ENCODE measurements at places on chromosomes 13 and 19.

- DNase-seq = no peak
These were observed 13.3 kb downstream of the DYRK1B start for GRCh38 chr19:39820696-39821095.

DNA sequence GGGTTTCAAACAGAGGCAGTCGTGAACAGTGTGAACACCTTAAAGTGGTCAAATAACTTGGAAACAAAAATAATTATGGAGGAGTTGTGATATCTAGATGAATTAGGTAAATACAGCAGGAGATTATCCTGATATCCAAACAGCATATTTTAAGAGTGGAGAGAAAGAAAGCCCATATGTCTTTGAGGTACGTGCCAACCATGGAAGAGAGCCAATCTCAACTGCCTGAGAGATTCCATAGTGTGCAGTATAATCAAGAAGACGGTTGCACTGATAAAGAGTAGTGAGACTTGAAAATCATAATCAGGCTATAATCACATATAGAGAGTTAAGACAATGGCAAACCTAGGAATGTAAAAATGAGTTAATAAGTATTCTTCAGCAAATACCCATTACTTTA lies 472.8 kb upstream of the SLITRK5 start:
- DNase-seq = no peak

DNA sequence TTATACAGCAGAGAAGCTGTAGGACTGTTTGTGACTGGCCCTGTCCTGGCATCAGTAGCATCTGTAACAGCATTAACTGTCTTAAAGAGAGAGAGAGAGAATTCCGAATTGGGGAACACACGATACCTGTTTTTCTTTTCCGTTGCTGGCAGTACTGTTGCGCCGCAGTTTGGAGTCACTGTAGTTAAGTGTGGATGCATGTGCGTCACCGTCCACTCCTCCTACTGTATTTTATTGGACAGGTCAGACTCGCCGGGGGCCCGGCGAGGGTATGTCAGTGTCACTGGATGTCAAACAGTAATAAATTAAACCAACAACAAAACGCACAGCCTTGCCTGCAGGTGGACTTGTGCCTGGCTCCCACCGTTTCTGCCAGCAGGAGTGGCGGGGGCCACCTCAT lies 27.3 kb upstream of the LDLR start:
- no peak for DNase-seq

GRCh38 chr13:67045357-67045756 lies 184.8 kb downstream of the PCDH9 start:
- no peak for DNase-seq

DNA sequence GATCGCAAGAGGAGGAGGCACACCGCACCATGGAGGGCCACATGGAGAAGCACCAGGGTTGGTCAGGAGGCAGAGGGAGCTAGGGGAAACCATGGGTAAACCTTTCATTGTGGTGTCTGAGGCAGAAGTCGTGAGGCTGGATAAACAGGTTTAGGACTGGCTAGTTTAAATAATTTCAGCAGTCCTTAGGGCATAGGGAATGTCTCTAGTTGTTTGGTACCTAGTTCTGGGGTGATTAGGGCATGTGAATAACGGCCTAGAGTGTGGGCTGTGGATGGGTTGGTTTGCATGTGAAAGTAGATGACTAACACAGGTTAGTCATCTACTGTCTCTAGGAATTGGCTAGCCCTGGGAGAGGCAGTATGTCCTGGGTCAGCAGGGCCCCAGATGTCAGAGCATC lies 102.3 kb downstream of the STOML3 start:
- no peak for DNase-seq

DNA sequence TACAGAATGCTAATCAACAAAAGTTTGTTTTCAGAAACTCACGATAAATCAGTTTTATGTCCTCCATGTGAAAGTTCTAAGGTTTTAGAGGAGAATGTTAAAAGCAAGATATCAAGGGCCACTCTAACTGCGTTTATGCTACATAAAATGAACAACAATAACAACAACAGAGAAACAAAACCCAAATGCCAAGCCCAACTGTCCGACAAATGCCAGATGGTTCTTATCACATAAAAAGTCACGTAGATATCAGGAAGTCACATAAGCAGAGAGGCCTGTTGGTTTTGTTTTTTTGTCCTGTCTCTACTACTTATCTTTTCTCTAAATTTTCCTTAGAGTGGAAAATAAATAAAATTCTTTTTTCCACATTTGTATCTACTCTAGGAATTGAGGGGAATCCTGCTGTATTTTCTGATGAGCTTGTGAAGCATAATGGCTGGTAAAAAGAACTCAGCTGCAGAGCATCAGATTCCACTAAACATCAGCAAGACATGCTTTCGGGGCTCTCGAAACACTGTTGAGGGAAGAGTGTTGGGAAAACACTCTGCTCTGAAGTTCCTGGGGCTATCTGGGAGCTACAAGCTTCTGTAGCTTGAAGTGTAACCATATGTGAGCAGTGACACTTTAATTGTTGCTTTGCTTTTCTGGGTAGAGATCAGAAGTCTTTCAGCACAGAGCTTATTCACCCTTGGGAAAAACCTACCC lies 110.1 kb downstream of the SLAIN1 start:
- no peak for DNase-seq

DNA sequence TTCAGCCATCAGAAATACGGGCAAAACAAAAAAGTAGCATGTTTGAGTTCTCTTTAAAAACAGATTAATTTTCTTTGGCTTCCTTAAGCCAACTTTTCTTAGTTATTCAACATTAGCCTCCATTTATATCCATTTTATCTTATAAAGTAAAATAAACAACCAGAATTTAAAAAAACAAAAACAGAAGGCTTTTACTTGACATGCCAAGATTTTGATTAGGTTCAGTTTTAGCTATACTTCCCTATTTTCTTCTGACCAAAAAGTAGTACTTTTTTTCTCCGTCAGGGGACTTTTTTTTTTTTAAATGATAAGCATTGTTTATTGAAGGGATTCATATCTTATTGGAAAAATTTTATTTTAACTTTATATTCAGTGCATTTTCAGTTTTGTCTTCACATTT lies 18.1 kb downstream of the RNASEH2B start:
- DNase-seq = no peak

- DNase-seq = no peak
These were observed 351.2 kb upstream of the ARGLU1 start for GRCh38 chr13:106919133-106919532.

GRCh38 chr19:51691074-51691583 lies 2.0 kb upstream of the SPACA6 start:
- no peak for DNase-seq

DNA sequence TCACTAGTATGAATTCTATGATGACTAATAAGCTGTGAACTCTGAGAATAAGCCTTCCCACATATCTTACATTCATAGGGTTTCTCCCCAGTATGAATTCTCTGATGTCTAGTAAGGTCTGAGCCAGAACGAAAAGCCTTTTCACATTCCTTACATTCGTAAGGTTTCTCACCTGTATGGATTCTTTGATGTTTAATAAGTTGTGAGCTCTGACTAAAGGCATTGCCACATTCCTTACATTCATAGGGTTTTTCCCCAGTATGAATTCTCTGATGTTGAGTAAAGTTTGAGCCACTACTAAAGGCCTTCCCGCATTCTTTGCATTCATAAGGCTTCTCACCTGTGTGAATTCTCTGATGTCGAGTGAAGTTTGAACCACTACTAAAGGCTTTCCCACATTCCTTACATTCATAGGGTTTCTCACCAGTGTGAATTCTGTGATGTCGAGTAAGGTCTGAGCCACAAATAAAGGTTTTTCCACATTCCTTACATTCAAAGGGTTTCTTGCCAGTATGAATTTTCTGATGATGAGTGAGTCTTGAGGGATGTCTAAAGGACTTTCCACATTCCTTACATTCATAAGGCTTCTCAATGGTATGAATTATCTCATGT lies 30.7 kb upstream of the ZFP82 start:
- DNase-seq = no peak

DNA sequence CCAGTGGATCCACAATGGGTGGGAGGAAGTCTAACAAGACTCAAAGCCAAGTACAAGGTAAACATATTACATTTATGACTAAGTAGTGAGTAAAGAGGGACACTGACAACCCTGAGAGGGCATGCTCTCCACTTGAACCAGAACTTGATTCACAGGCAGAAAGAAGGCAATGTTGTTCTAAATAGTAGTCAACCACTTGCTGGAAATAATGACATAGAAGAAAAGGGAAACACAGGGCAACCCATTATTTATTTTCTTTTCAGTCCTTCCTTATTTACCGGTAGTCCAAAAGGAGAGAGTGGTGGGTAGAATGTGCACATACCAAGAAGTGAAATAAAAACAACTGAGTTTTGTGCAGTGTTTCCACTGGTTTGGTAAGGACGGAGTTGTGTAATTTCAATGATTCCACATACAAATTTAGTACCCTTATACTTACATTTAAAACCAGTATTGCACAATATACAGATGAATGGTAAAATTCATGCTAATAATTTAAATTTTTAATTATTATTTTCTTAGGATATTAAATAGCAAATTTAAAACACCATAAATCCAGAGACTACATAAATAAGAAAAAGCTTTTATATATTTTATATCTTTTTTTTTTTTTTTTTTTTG lies 65.9 kb downstream of the ENOX1 start:
- DNase-seq = no peak

DNA sequence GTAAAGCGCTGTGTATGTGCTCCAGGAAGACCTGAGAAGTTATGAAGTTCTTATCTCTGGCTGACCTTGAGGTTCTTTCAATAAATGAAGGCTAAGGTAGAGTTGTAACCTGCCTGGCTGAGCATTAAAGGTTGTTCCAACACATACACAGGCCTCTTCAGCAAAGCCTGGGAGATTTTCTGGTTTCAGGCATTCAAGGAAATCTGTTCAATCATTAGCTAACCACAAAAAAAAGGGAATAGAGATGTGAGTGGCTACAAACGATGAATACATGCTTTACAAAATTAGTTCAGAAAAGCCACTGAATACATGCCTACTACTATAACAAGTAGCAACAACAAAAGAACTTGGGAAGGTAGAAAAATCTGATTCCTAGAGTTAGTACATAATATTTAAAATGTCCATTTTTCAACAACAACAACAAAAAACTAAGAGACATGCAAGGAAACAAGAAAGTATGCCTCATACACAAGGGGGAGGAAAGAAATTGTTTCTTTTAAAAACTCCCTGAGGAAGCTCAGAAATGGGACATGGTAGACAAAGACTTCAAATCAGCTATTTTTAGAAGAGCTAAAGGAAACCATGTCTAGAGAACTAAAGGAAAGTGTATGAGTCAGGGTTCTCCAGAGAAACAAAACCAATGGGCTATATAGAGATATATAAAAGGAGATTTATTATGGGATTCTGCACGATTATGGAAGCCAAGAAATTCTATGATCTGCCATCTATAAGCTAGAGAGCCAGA lies 191.5 kb upstream of the IPO5 start:
- no peak for DNase-seq

- no peak for DNase-seq
These were observed 141.3 kb downstream of the ZAR1L start for GRCh38 chr13:32173881-32174280.

DNA sequence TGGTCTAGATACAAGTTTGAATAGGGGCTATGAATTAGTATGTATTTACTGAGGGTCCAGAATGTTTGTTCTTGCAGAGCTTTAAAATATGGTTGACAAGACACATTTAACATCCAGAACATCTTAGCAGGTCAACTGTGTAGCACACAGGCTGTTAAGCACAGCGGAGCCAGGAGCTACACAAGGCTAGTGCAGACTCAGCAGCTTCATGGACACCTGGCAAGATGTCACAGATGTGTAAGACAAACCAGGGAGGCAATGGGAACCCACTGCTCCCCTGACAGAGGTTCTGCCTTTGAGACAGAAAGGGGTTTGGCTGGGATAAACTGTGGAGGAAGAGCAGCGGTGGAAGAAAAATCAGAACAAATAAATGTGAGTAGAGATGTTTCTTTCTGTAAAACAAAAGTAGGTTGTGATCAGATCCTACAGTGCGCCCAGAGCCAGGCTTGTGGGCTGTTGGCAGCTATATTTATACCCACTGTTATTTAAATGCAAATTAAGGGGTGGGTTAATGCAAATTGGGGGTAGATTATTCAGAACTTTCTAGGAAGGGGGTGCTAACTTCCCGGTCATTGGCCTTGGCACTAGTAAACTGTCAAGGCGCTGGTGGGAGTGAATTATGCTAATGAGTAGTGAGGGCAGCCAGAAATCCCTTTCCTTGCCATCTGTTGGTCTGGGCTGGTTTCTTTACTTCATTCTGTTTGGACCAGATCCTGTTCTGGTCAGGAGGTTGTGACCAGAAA lies 33.0 kb downstream of the MIPEP start:
- no peak for DNase-seq

GRCh38 chr19:45244133-45244794 lies 943 bp downstream of the EXOC3L2 start:
- no peak for DNase-seq

GRCh38 chr13:84121456-84121855 lies 239.2 kb upstream of the SLITRK1 start:
- DNase-seq = no peak

GRCh38 chr13:78323040-78323439 lies 280.3 kb downstream of the POU4F1 start:
- no peak for DNase-seq

- DNase-seq = no peak
These were observed 164.6 kb downstream of the NDFIP2 start for GRCh38 chr13:79645569-79645968.

DNA sequence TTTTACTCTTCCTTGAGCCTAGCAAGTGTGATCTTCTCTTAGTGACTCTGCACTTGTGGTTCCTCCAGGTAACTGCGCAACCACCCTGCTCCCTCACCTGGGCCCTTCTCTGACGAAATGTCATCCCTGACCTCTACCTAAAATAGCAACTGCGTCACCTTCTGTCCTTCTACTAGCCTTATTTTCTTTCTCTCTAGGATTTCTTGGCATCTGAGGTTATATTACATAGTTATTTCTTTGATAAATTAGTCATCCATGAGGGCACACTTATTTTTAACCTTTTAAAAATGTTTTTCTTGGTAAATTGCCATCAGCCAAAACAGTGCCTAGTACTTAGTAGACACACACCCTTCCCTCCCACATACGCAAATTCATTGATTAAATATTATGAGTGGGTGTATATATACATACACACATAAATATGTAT lies 355.5 kb downstream of the ENOX1 start:
- DNase-seq = no peak

- DNase-seq = no peak
These were observed 16.6 kb upstream of the EPHX3 start for GRCh38 chr19:15248648-15249527.

GRCh38 chr19:6767081-6767356 lies 216 bp downstream of the SH2D3A start:
- DNase-seq = no peak

GRCh38 chr13:27745301-27745700 lies 47.0 kb upstream of the GSX1 start:
- no peak for DNase-seq

DNA sequence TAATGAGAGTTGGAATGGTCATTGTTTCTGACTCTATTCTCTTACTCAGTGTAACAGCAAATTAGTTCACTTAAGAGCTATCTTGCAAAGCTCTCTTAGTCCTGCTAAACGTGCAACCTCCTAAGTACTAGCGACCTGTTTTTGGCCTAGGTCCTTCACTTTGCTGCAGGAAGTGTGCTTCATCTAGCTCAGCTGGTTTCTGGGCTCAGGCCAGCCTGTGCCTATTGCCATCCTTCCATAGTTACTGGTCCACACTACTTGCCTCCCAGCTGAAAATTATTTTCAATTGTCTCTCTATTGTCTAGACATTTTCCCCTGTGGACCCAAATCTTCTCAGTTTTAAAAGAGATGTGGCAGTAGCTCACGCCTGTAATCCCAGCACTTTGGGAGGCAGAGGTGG lies 561.3 kb downstream of the FGF9 start:
- no peak for DNase-seq

GRCh38 chr13:112574834-112575613 lies 12.9 kb downstream of the TUBGCP3 start:
- DNase-seq = no peak

GRCh38 chr19:54262066-54262465 lies 5.0 kb upstream of the LILRB5 start:
- DNase-seq = no peak

All from stimulated activated CD8-positive, alpha-beta memory T cell treated with anti-CD3 and anti-CD28 coated beads, Interleukin-7, amount 100 ng/mL, for 1 hour (primary cell).